ENCODE measurements at places on chromosomes 13 and 19.

- no peak for DNase-seq
These were observed 411.0 kb downstream of the ZNF536 start for GRCh38 chr19:30783212-30783611.

DNA sequence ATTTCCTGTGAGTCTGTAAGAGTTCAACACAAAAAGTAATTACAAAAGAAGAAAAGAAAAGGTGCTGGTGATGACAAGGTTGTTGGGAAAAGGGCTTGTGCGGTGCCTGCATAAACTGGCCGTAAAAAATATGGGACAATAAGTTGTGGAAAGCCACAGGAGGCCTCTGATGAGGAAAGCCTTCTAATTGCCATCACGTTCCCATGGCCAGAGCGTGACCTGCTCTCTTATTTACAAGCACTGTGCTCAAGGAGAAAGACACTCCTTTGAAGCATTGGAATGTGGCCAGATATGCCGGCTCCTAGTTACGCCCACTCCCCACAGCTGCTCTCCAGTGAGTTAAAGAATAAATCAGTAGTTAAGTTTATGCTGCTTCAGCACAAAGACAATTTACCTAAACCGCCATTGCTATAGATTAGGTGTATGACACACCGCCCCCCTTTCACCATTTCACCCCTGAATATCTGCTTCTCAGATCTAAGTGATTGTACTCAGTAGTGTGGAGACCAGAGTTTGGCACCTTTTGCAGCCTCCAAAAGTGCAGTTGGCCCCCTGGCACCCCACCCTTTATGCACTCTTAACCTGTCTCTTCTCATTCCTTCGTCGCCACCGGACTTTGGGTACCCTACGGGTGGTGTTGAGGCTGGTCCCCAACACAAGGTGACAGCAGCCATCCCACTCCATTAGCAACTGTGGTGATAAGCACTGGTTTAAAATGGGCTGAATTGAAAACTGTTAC is 8.1 kb upstream of the PGLYRP1 start:
- no peak for DNase-seq

DNA sequence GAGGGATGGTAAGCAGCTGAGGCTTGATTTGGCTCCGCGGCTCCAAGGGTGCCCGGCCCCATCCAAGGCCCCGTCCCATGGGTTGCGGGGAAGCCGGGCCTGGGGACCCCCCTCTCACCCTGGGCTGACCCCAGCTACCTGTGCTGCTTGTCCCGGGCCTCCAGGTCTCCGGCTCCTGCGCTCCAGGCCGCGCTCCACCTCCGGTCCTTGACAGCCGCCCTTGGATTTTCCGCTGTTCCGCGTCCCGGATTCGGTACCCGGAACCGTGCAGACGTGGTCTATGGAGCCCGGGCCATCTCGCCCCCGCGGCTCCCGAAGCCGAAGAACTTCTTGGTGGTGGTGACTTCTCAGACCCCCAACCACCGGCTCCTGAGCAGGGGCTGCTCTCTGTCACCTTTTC is 48.3 kb upstream of the C1QTNF9B start:
- DNase-seq, result no peak

DNA sequence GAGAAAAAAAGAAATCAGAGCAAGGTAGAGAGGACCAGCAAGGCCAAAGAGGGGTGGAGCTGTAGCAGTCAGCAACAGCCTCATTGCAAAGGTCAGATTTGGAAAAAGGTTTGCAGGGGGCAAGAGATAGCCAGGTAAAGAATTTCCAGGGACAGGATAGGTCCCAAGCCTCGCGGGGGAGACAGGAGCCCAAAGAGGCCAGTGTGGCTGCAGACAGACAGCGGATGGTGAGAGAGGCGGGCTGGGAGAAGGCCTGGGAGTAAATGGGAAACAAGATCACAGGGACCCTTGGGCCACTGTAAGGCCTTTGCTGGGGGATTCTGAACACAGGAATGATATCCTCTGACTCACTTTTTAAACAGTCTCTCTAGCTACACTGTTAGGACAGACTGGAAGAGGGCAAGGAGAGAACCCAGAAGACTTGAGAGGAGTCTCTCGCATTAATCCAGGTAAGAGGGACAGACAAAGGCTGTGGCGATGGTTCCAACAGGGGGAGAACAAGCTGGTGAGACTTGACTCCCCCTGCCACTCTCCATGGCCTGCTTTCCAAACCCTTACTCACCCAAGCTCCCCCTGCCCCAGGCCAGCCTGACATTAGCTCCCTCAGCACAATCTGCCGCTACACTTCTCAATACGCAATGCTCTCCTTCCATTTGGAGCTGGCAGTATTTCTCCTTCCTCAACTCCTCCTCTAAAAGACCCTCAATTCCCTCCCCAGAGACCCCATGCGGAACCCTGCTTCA is 31.8 kb downstream of the DOCK9 start:
- no peak for DNase-seq

GRCh38 chr19:38687837-38688378 is 40.5 kb downstream of the ACTN4 start:
- no peak for DNase-seq

- no peak for DNase-seq
These were observed 119.0 kb downstream of the MYCBP2 start for GRCh38 chr13:77207943-77208342.

GRCh38 chr19:40241809-40242384 is 15.4 kb upstream of the CCNP start:
- DNase-seq, result no peak

DNA sequence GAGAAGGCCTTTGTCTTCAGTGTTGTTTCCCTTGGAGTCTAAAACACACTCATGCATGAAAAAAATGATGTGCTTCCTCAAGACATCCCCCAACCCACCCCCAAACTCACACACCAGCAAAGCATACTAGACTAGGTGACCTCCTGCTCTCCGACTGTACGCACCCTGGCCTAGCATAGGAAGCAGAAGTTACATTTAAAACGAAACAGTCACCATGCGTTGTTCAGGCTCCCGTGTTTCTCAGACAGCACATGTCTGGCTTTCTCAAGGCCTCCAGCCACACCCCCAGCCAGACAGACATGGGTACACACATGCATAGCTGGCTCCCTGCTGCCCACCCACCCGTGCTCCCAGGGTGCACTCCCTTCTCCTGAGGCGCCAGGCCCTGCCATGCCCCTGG is 28.7 kb upstream of the C1QTNF9 start:
- no peak for DNase-seq

DNA sequence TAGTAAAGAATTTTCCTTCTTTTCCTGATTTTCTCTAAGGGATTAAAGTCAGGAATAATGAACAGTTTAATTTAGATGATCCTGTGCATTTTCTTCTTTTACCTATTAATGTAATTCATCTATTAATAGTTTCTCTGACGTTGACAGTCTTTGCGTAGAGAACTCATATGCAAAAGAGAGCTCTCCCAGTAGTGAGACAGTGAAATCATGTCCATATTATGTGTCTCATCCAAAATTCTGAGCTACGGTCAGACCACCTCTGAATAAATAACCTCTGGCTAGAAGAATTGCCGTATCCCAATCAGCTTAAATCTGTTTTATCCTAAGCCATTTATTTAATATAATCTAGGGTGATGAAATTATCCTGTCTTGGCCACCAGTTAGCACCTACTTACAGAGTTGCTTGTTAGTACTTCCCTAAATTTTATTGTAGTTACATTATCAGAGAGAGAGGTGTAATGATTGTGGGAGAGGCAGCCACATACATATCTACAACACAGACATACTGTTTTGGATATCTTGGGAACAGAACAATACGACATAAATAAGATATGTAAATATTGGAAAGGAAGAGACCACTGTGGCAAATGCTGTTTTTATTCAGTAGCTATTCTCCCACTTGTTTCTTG is 30.7 kb downstream of the PDS5B start:
- DNase-seq, result no peak

GRCh38 chr13:106496072-106496997 is 39.1 kb downstream of the EFNB2 start:
- peak; percentile 44 for DNase-seq

DNA sequence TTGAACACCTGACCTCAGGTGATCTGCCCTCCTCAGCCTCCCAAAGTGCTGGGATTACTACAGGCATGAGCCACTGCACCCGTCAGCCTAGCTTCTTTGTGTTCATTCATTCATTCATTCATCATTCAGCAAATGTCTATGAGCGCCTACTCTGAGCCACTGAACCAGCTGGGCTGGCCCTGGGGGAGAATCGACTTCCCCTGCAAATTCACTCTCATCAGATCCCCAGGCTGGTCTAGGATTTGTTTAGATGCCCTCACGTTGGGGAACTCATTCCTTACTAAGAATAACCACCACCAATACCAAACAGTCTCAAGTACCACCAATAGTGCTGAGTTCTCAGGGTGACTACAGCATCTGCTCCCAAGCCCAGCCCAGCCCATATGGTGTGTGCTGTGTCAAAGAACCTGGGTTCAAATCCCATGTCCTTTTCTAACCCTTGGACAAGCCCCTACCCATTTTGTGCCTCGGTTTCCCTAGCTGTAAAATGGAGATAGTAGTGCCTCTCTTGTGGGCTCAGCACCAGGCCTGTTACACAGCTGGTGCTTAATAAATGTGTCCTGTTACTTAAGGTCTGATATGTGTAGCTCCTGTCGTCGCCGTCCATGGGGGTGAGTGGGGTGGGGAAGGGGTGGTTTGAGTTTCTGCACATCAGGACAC is 16.8 kb downstream of the NRTN start:
- DNase-seq, result no peak

GRCh38 chr19:52188822-52189734 is 774 bp upstream of the PPP2R1A start:
- peak; percentile 75 for DNase-seq

DNA sequence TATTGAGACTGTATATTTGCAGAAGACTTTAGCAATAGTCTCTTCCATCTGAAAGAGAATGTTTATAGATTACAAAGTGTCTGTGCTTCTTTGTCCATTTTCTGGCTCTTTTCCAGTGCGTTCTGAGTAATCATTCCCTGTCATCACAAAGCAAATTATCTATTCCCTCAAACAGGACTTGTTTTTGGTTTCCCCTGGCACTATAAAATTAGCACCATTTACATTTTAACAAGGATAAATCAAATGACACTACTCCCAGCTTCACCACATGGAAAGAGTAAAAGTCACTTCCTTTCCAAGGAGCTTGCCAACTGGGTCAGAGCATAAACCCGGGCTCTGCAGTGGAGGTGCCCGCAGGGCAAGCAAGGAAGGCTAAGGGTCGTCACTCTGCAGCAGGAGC is 88.1 kb downstream of the SHISA2 start:
- DNase-seq, result no peak

DNA sequence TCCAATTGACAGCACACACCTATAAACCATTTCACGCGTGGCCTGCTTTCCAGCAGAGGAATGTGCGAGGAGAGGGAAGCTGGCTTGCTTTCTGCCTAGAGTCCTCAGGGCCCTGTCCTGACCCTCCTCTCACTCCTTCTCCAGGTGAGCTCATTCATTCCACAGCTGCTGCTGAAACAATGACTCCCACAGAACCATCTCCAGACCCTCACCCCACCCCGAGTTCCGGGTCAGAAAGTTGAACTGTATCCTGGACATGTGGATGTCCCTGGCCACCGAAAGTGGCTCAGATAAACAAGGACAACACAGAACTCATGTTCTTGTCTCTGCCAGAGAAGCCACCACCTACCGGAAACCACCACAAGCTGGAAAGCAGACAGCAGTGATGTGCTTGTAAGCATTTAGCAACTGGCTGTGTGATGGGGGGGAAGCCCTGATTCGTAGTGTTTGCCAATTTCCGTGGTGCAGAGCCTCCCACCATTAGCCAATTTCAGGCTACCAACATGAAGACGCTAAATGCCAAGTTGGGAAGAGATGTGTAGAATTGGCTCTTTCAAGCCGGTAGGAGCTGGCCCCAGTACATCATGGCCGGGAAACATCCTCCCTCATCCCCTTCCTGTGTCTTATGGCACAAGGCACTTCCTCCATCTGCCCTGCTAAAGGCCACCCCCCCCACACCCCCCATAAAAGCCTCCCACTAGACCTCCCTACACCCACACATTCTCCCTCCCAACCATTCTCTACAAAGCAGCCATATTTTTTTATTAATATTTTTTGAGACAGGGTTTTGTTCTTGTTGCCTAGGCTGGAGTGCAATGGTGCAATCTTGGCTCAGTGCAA is 5.0 kb downstream of the SYCE2 start:
- DNase-seq, result no peak

DNA sequence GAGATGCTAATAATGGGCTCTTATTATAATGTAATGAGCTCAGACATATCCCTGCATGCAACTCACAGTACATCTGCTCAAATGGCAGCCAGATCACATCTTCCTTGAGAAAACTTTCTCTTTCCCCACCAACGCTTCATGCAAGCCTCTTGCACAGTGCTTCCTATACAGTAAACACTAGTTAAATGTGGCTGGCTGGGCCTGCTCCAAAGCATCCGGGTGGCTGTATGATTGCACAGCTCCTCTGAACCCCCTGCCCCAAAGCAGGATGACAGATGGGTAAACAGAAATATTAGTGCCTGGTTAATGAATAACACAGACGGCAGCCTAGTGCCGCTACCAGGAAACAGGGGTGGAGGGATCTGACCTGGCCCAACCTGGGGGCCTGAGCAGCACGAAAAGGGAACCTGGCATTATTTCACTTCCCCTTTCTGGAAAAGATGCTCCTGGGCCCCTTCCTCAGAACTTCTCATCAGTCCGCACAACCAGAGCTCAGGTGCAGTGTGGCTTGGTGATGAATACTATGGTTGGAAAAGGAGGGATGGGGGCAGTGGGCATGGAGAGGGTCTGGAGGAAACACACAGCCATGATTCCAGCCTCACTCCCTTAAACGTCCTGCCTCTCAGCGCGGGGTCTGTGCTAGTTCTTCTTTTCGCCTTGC is 10.8 kb downstream of the FFAR2 start:
- no peak for DNase-seq

- DNase-seq, result no peak
These were observed 14.4 kb downstream of the EPS15L1 start for GRCh38 chr19:16457195-16457953.
